ENCODE measurements at places on chromosomes 4 and X.

GRCh38 chr4:54806351-54806750, 148.6 kb downstream of the KIT start:
- DNase-seq: no peak

GRCh38 chrX:139287155-139287924, 243.2 kb upstream of the F9 start:
- DNase-seq: no peak

DNA sequence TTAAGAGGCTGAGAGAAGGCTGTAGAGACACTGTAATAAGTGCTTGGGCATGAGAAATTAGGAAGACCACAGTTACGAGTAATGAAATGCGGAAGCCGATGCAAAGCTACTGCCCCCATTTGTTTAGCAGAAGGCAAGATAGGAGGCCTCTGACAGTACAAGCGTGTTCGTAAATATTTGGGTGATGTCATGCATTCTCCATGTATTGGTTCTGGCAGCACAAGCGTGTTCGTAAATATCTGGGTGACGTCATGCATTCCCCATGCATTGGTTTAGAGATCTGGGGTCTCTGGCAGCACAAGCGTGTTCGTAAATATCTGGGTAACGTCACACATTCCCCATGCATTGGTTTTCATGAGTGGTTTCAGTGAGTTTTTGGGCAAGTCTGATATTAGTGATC, 661.5 kb upstream of the FRG1 start:
- DNase-seq: no peak

DNA sequence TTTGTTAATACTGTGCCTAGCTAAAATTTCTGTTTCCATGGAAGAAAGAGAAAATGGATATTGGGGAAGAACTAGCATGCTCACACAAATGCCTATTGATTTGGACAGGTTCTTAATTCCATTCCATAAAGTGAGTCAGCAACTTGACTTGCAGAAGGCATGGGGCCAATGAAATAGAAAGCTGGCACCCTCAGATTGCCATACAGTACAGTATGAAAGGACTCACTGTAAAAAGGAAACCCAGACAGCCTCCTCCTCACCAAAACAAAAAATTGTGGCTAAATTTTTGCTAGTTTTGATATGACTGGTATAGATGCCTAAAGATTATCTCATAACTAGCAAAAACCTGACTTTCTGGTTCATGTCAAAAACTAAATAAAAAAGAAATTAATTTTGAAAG, 11.2 kb upstream of the TAB3 start:
- no peak for DNase-seq

DNA sequence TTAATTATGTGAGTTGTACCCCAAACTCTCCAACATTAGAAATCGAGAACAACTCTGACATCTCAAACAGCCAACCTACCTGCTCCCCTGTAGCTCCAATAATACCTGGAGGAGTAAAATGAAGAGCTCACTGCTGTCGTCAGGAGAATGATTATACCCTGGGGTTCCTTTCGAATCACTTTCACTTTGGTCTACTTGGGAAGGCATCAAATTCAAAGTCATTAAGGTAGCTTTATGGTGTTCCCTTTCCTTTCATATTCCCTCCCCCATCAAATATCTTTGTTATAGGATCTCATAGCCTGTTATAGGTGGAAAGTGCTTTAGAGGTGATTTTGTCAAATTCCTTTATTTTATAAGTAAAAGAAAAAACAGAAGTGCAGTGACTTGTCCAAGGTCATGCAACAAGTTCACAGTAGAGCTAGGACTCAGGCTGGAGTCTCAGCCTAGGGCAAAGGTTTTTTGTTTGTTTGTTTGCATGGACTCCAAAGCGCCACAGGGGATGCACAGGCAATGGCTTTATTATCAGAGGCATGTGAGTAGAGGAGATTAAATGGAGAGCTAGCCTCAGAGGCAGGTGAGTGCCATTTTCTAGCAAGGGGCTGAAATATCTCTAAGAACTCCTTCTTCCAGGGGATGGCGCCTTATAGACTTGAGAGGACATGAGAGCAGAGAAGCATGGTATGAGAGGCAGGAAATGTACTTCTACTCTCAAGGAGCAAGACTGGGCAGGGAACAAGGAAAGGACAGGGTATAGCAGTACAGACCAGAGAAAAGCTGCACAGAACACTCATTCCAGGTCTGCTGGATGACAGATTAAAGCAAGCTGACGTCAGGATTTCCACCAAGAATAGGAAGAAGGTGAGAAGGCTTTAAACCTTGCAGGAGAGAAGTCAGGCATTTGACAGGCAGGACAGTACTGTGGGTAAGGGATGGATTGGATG, 262.1 kb upstream of the GPC4 start:
- DNase-seq: no peak

GRCh38 chr4:141314627-141315026, 93.9 kb downstream of the ZNF330 start:
- no peak for DNase-seq

DNA sequence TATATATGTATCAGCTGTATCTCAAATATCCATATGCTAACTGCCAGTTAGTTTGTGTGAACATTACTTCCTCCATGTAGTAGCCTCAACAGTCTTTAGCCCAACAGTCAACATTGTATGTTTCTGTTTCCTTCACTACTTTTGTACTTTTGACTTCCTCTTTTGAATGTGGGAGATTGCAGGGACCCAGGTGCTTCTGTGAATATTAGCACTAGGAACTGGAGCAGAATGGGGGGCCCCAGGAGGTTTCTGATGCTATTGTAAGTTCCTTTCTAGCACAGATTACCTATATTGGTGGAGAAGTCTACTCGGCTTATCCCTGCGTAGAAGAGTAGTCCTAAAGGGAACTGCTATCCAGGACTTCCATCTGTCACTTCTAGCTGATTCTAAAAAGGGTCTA, 2.3 kb downstream of the PLAC8 start:
- DNase-seq: peak; percentile 41

- no peak for DNase-seq
These were observed 38.4 kb downstream of the METAP1 start for GRCh38 chr4:99033956-99034355.

DNA sequence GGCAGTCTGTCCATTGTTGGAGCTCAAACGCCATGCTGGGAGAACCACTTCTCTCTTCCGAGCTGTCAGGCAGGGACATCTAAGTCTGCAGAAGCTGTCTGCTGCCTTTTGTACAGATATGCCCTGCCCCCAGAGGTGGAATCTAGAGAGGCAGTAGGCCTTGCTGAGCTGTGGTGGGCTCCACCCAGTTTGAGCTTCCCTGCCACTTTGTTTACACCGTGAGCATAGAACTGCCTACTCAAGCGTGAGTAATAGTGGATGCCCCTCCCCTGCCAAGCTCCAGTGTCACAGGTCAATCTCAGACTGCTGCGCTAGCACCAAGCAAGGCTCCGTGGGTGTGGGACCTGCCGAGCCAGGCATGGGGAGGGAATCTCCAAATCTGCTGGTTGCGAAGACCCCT, 145.7 kb downstream of the VSIG4 start:
- peak; percentile 33 for DNase-seq

DNA sequence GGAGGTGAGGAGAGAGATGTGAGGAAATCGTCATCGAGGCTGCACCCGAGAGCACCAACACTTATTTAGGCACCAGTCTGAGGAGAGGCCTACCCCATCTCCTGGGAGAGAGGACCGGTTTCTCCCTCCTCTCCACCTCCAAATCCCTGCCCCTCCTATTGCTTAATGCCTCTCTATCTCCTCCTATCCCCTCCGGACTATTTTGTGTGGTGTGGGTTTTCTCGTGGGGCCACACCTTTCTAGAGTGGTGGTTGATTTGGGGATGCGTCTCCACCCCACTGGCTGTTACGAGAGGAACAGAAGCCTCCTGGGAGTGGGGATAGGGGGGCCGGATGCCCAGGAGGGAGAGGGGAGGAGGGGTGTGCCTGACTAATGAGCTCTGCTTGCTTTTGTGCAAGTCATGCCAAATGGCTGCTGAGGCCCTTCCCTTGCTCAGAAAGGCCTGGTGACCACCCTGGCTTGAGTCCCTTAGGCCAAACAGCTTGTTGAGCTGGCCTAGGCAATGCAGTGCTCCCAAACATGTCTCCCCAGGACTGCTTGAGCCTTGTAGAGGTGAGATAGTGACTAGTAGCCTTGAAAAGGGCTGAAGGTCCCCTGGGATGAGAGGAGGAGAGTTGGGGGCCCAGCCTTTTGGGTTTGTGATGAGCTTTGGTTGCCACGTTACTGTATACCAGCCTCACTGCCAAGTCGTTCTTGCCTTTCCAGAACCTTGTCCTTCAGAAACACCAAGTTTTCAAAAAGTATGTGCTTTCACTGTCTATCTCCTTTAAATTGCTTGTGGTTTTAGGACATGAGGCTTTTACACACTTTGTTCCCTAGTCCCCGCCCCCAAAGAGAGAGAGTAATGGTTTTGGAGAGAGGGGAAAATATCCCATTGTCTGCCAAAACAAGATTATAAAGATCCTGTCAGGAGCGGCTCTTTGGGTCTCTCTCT, 1.2 kb downstream of the MSN start:
- peak; percentile 64 for DNase-seq

GRCh38 chr4:82044141-82044993, 329.4 kb downstream of the HNRNPD start:
- peak; percentile 32 for DNase-seq

GRCh38 chrX:75748431-75748830, 36.6 kb downstream of the MAGEE2 start:
- no peak for DNase-seq

DNA sequence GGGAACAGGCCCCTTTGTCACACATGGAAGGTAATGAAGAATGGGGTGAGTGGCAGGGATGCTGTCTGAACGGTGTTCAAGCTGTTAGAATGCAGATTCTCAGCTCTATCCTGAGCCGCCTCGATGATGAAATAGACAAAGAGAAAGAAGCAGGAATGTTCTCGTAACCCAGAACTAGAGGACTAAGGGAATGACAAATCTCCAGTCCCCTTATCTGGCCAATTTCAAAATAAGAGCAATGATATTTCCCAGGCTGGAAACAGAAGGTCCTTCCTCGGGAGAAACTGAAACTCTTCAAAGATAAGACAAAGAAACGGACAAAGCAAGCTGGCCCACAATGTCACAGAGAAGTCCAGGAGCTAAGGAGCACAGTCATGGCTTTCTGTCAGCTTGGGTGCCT, 29.5 kb upstream of the MTNR1A start:
- no peak for DNase-seq

DNA sequence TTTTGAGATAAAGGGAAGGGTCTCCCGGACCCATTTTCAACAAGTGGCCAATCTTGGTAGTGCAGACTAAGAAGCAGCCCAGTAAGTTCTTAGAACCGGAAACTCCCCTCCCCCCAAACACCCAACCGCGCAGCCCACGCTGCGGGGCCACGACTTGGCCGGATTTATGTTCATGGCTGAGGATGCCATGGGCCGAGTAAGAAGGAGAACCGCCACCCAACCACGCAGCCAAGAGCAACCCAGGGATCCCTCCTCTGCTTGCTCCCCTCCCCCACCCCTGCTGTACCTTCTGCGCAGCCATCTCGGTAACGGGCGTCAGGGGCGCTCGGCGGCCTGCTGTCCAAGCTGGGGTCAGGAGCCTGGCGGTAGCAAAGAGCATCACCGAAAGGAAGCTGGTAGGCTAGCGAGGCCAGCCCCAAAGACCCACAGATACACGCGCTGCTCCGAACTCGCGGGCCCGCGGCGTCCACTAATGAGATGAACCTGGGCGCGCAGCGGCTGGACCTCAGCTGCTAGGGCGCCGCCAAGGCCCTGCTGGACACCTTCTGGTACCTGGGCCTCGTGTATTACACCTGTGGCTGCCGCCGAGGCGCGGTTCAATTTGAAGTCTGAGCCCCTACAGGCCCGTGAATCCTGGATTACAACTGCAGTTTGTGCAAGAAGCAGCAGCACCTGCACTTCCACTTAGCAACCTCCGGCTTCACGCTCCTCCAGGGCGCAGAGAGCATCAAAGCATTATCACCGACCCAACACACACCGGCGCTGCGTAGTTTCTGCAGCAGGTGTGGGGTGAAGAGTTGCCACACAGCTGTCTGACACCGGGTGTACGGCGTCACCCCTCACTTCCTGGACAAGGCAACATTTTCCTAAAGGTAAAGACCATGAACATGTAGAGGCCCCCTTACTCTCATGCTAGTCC, 63.4 kb downstream of the NUDT10 start:
- peak; percentile 64 for DNase-seq

GRCh38 chrX:20530406-20530921, 263.8 kb upstream of the RPS6KA3 start:
- DNase-seq: peak; percentile 71

GRCh38 chrX:16971694-16972093, 25.2 kb downstream of the REPS2 start:
- no peak for DNase-seq

GRCh38 chrX:134760650-134761049, 102.4 kb upstream of the PLAC1 start:
- DNase-seq: no peak

- no peak for DNase-seq
These were observed 15.8 kb downstream of the RPL39 start for GRCh38 chrX:119775517-119776238.

DNA sequence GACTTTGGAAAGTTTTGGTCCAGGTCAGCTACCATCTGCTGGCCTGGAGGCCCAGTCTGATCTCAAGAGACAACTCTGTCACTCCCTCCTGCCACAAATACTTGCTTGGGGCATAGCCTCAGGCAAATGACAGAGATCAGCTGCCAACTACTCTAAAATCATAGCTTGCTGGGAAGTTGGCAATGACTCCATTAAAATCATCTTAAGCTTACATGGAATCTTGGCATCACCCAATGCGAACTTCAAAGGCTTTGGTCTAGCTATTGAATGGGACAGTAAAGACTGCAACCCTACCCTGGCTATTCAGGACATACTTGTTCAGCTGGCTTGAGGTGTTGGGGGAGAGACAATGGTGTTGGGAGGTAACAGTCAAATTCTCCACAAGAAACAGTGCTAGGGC, 7.0 kb upstream of the USO1 start:
- DNase-seq: no peak

- no peak for DNase-seq
These were observed 27.9 kb upstream of the HGFAC start for GRCh38 chr4:3413675-3414420.

- no peak for DNase-seq
These were observed 109.1 kb upstream of the VMA21 start for GRCh38 chrX:151287954-151288353.

- DNase-seq: no peak
These were observed 235.1 kb upstream of the HCCS start for GRCh38 chrX:10875995-10876394.

DNA sequence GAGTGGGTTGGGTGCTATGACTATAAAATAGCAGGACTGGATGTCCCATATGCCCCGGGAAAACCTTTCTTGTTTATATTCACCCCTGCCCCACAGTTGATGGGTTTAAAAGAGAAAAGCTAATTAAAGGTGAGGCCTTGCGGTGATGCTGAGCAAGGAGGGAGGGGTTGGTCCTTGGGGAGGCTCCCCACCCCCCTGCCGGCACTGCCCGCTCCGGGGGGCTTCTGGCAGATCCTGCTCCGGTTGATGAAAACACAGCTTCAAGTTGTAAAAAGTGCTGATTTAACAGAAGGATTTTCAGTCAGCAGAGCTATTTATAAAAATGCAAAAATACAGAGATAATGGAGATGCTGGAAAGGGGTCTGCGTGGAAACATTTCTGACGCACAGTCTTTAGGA, 68.6 kb downstream of the MTMR1 start:
- no peak for DNase-seq

- DNase-seq: no peak
These were observed 104.4 kb upstream of the MYOZ2 start for GRCh38 chr4:119031218-119031617.
